Heart right ventricle (tissue), 16 donors: ENCODE measurements at places on chromosomes 11 and 22. TPM values are rescaled to one million over a fixed set of nuclear protein-coding genes. Genes with fewer than 3 reads are reported as not detected.

GRCh38 chr11:109320595-109320994, 101.4 kb upstream of the C11orf87 start:
- H3K4me3 ChIP-seq: no peak overlapping the region
- no peaks in the 10 kb centered on the region for H3K4me1 ChIP-seq
- no peaks in the 10 kb centered on the region for H3K36me3 ChIP-seq
- no peak overlapping the region for H3K27ac ChIP-seq
- DNase-seq: no peak

DNA sequence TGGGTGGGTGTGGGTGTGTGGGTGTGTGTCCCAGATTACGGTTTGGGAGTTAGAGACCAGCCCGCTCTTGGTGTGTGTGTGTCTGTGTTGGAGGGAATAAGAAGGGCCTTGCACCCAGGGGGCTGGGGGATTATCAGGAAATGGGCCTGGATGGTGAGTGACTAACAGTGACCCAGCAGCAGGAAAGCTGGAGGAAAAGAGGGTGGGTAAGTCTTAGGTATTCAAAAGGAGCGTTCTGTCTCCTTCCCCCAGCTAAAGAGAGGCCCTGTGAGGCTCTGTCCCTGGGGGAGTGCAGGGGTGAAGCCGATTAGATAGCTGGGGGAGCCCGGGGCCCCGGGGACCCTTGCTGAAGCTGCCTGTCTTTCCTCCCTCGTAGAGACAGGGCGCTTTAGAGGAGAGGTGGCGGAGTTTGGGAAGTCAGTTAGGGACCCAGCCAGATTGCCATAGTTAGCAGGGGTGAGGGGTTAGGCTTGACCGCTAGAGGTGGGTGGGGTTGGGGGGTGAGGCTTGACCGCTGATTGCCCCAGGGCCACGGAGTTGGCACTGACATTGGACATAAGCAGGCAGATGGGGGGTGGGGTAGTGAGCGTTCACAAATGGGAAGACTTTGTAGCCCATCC, 1.5 kb downstream of the OAF start:
- peak overlapping the region; percentile 80 for H3K4me3 ChIP-seq
- no peak for DNase-seq
- no peaks in the 10 kb centered on the region for H3K27me3 ChIP-seq
- peak overlapping the region; percentile 79 for H3K27ac ChIP-seq
- H3K36me3 ChIP-seq: peaks cover 11% of the 10 kb centered on the region

DNA sequence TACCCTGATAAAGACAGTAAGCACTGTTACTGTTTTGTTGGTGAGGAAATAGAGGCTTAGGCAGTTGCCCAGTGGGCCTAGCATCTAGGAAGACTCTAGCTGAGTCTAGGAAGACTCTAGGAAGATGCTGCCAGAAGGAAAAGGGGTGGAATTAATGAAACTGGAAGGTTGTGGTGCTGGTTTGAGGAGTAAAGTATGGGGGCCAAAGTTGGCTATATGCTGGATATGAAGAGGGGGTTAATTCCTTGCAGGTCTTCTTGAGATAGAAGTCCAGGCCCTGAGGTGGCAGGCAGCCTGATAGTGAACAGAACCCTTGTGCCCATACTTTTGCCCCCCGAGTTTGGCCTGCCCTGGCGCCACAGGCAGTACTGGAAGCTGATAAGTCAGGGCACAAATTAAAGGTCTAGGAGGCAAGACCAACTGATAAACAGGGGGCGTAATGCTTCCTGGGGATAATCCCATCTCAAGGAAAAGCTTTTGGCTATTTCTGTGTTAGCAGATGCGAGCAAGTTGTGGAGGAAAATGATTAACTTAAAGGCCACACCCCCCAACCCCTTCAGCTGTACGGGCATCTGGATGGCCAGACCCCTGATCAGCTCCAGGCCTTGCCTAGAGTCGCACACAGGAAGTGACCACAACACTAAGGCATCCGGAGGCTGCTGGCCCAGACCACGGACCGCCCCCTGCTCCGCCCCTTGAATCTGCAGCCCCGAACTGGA, 3.1 kb downstream of the ILK start:
- peak; percentile 90 for DNase-seq
- peak overlapping the region; percentile 97 for H3K4me3 ChIP-seq
- peaks cover 50% of the 10 kb centered on the region for H3K36me3 ChIP-seq
- peak overlapping the region; percentile 94 for H3K27ac ChIP-seq

RAG1 gene
- 0.26 TPM for polyA plus RNA-seq

OR5A1 gene
- polyA plus RNA-seq: not detected
